ENCODE measurements at places on chromosomes 2 and 18.

GRCh38 chr18:22509423-22509822, 91.7 kb upstream of the CTAGE1 start:
- no peak for DNase-seq

DNA sequence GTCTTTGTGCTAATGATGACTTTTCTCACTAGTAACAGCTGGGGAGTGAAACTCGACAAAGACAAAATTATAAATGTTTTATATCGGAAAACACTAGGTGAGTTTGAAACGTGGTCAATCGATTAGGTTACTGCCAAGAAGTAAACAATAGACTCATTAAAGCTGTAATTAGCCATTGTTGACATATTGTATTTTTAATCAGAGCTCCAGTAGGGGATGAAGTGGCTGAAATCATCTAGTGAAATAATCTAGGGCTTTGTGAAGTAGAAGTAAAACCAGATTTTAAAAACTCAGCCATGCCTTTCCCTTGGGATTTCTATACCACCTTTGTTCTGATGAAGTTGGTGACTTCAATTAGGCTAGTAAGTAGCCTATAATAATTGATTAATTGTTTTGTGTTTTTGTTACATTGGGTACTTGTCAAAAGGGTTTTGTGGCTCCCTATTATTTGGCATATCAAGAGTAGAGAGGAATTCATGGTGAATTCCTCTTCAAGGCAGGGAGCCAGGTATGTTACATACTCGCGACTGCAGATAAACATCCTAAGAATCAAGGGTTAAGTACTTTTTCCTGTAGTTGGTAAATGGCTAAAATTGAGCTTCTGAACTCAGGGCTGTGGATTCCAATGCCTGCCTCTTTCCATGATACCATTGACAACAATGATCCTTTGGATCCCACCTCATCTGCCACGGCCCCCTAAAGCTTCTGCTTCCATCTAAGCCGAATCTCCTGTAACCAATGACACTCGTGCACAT, 31.6 kb downstream of the RAB27B start:
- DNase-seq, result no peak

- no peak for DNase-seq
These were observed 87.8 kb upstream of the ERBB4 start for GRCh38 chr2:212626371-212626918.

DNA sequence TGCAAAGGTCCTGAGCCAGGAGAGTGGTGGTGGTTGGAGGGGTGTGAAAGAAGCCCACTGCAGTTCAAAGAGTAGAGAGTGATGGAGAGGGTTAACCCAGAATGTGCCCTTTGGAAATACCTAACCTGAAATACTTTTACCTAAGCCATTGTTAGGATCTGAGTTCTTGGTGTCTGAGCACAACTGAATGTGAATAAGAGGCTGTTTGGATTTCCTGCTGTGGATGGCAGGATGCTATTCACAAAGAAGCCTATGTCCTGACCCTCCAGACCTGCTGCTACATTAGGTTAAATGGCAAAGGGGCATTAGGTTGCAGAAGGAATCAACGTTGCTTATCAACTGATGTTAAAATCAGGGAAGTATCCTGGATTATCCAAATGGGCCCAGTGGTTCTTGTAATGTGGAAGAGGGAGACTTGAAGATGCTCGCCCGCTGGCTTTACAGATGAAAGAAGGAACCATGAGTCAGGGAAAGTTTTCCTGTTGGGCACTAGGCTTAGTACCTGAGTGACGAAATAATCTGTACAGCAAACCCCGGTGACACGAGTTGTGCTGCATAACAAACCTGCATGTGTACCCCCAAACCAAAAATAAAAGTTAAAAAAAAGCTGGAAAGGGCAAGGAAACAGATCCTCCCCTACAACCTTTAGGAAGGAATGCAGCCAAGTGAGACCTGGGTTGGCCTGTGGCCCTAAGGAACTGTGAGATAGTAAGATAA, 27.2 kb downstream of the ITGA6 start:
- no peak for DNase-seq

DNA sequence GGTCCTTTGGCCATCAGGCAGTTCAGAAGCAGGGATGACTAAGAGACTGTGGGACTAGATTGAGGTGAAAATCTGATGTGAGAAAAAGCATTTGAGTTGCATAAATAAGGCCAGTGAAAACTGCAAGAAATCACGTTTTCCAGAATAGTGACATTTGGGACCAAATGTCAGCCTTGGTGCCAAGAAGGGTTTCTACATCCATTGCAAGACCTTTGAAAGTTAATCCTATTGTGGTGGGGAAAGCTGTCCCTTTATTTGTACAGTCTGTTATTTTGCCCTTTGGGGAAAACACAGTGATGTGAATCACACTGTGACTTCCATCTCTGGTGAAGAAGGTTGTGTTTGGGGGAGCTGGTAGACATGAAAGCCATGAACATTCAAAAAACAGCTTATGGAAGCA, 153.5 kb upstream of the SIX2 start:
- DNase-seq, result no peak

DNA sequence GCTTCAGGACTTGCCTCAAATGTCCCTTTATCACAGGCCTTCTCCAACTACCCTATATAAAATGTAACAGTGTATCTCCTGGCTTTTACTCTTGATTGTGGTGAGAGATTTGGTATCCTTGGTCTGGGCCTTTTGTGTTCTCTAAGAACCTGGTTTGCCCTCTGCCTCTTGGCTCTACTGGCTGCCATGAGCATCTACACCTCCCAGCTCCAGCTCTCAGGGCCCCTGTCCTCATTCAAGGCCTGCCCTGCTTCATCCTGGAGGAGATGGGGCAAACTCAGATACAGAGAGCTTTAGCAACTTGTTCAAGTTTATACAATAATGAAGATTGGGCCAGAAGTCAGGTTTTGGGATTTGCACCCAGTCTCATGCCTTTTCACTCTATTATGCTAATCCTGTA, 45.0 kb downstream of the QPCT start:
- no peak for DNase-seq

- DNase-seq, result no peak
These were observed 455.2 kb downstream of the THSD7B start for GRCh38 chr2:137220438-137220993.

- DNase-seq, result no peak
These were observed 143.7 kb upstream of the SYT4 start for GRCh38 chr18:43420950-43421349.

GRCh38 chr2:203993560-203993959, 57.0 kb downstream of the ICOS start:
- no peak for DNase-seq

DNA sequence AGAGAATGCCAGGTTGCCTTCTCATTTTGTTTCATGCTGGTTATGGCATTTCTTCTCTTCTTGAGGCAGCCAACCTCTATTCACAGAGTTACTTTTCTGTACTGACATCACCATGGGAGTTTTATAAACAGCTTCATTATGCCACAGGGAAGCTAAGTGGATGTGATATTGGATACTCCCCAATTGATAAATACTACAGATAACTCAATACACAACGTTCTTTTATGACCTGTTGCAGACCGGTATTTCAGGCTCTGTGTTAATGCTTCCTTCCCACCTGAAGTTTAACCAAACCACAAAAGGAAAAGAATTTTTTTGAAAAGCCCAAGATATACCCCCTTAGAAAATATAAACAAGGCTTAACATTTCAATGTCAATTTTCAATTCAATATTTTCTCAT, 258.3 kb upstream of the SOX11 start:
- no peak for DNase-seq

Data from activated T-helper 9 cell treated with anti-CD3 and anti-CD28 coated beads, Interleukin-2, amount 50 U/mL, for 16 hours (primary cell).